ENCODE measurements at places on chromosomes 1 and 21. TPM values are rescaled to one million over a fixed set of nuclear protein-coding genes. Genes with fewer than 3 reads are reported as not detected.
A peak's percentile ranks its signal among the peaks of the same experiment; 100 is the strongest.

Gene KRTAP13-2
- not detected for total RNA-seq

- no peak for DNase-seq
Observed at GRCh38 chr1:172138634-172139033, 281.9 kb upstream of the C1orf105 start.

DNA sequence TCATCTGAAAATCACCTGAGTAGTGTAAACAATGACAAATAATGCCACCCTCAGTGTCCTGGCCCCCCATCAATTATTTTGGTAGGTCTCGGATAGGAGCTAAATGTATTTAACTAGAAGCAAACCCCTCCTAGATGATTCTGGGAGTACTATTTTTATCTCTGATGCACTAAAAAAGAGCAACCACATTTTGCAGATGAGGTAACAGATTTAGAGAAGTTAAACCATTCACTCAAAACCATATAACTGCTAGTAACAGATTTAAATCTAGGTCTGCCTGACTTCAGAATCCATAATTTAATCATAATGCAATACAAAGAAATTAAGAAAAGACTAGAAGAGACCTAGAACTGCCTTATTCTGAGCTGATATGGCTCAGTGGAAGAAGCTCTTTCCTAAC lies 17.3 kb upstream of the PTCH2 start:
- DNase-seq = no peak

GRCh38 chr1:181604482-181605249 lies 121.3 kb downstream of the CACNA1E start:
- no peak for DNase-seq

DNA sequence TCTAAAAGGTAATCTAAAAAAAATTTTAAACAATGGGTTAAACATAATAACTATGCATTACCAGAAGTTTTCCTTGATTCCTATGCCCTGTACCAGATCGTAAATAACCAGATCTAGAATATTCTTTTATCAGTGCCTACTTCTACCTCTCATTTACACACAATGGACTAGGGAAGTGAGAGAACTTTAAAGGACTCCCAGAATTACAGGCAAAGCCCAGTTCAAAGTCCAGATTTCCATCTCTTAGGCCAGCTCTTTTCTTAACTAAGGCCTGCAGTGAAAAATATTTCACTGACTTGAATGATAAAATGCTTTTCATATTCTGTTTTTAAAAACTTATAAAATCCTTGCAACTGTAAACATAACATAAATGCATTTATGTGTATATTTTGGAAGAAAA lies 32.6 kb downstream of the ESRRG start:
- no peak for DNase-seq

DNA sequence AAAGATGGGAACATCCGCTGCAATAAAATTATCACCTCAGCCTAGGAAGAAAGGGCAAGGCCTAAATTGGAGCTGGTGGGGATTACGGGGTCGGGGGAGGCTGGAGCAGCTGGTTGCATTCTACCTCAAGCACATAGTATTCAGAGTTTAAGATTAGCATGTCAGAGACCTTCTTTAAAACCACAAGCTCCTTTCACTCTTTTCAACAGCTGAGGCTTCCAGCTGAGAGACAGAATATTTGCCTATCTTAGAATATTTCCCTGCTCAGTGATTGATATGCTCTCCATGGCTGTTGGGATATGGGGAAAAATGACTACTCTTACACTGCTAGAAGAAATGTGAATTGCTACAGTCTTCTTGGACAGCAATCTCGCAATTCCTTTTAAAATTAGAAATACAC lies 248.6 kb downstream of the TBX15 start:
- no peak for DNase-seq

DNA sequence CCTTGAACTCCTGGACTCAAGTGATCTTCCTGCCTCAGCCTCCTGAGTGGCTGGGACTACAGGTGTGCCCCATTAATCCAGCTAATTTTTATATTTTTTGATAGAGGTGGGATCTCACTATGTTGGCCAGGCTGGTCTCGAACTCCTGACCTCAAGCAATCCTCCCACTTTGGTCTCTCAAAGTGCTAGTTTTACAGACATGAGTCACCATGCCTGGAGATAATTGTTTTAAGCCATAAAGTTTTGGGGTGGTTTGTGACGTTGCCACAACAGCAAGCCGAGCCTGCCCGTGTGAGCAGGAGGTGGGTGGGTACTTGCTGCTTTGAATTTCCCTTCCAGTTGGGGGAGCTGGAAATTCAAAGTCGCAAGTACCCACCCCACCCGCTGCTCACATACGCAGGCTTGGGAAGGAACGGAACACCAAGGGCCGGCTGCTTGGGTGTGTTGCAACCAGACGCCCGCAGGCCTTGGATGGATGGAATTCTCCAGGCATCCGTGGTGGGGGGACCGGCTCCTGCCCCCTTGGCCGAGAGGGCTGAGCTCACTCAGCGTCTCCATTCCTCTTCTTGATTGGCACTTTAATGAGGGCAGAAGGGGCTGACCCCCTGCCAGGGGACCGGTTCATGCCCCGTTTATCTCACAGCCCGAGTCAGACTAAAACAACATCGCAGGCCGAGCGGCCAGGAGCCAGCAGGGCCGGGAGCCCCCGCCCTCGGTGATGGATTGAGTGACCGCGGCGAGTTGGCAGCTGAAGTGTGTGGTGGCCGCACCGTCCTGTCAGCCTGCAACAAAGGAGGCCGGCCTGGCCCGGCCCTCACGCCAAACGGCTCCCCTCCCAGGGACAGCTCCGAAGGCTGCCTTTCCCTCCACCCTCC lies 78.1 kb downstream of the DHRS3 start:
- DNase-seq = peak; percentile 88

- no peak for DNase-seq
Observed at GRCh38 chr1:113326976-113327375, 63.3 kb upstream of the MAGI3 start.

DNA sequence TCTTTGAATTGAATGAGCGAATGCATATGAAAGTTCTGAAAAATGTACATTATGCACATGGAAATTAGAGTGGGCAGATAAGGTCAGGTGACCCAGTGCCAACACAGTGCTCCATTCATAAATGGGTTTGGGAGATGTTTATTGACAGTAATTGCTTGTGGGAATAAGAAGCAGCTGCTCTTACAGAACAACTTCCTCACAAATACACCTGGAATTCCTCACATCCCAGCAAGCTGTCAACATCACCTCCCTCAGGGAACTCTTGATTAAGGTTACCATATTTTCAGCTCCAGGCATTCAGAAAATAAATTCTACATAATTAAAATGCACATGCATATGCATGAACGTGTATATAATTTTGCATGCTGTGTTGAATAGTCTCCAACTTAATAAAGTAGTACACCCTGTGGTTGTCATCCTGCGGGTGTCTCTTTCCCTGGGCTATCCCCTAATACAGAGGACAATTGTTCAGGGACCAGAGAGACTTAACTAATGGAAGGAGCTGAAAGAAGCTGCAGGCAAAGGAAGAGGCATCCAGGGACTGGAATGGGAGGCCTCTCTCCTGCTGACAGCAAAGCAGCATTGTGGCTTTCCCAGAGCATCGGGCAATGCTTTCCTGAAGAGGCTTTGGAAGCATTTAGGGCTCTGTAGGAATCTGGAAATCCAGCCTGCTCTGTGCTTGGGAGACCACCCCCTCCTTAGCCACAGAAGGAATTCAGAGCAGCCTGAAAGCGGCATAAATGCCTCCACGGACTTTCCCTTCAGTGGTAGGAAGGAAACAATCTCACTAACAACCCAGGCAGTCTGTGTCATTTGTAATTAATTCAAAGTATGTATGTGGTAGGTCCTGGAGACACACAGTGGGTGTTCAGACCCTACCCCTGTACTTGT lies 55.2 kb upstream of the GNG12 start:
- no peak for DNase-seq

Measured in ovary (tissue), 10 donors.